Stimulated activated CD4-positive, alpha-beta T cell treated with anti-CD3 and anti-CD28 coated beads, TNF-alpha, amount 100 ng/mL, for 24 hours (primary cell): ENCODE measurements at places on chromosomes 6 and 20.

DNA sequence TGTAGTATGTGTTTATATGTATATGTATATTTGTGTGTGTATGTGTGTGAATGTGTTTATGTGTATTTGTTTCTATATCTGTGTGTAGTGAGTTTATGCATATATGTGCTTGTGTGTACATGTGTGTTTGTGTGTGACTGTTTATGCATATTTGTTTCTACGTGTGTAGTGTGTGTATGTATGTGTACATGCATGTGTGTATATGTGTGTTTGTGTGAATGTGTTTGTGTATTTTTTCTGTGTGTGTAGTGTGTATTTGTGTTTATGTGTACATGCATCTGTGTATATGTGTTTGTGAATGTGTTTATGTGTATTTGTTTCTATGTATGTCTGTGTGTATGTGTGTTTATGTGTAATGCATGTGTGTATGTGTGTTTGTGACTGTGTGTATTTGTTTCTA, 12.1 kb upstream of the SMOC2 start:
- no peak for DNase-seq

DNA sequence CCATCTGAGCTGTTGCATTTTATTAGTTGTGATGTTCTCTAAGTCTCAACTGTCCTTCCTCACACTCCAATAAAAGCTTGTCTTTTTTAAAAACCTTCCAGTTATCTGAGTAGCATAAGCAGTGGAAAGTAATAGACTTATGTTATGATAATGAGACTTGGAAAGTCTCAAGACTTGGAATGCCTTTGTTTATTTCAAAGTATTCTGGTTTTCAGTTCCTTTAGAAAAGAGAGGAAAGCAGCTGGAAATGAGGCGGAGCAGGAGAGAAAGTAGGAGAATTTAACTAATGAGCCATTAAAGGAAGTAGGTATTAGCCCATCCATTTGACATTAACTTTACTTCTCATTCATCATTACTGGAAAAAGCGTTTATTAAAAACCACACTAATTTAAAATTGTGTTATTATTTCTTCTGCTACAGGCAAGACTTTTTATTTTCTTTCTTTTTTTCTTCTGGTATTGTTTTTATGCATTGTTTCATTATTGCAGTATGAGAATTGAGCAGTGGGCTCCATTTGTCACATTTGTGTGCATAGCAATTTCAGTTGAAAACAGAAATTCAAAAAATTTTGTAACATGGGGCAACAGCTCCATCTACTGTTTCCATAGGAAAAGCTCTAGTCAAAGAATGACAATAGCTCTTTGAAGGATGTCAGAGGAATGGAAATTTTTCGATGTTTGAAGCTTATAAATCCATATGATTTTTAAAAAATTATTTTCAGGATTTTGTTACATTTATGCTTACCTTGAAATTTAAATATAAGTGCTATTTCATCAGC, 194.8 kb downstream of the COL9A1 start:
- no peak for DNase-seq

- DNase-seq, result no peak
These were observed 310.6 kb downstream of the ZNF217 start for GRCh38 chr20:53283011-53283410.

DNA sequence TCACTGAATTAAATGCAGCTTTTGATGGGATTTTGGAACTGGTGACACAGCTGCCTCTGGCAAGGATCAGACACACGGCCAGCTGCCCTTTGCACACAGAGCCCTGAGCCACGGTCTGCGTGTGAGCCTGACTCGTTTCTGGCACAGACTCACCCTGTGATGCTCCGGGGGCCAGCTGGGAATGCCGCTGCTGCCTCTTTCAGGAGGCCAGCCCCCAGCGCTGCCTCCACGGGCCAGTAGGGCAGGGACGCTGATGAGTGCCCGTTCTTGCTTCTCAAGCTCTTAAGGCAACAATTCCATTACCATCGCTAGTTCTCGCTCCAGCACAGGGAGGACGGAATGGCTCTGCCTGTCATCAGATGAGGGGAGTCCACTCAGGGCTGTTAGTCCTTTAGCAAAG, 61.6 kb downstream of the IRF4 start:
- DNase-seq, result no peak

DNA sequence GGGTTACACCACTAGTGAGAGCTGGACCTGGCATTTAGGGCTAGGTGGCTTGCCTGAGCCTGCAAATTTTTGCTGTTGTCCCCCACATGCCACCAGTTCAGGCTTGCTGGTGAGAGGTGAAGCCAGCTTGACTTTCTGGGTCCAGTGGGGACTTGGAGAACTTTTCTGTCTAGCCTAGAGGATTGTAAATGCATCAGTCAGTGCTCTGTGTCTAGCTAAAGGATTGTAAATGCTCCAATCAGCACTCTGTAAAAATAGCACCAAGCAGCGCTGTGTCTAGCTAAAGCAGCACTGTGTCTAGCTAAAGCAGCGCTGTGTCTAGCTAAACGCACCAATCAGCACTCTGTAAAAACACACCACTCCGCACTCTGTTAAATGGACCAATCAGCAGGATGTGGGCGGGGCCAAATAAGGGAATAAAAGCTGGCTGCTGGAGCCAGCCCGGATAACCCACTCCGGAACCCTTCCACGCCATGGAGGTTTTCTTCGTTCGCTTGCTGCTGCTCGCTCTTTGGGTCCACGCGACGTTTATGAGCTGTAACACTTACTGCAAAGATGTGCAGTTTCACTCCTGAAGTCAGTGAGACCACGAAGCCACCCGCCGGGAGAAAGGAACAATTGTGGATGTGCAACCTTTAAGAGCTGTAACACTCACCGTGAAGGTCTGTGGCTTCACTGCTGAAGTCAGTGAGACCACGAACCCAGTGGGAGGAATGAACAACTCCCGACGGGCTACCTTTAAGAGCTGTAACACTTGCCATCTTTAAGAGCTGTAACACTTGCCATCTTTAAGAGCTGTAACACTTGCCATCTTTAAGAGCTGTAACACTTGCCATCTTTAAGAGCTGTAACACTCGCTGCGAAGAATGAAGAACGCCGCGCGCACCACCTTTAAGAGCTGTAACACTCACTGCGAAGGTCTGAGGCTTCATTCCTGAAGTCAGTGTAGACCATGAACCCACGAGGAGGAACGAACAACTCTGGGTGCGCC, 27.3 kb downstream of the GMPR start:
- no peak for DNase-seq

- DNase-seq, result no peak
These were observed 8.8 kb upstream of the MYMX start for GRCh38 chr6:44207966-44208365.

- no peak for DNase-seq
These were observed 212.7 kb downstream of the PTPRK start for GRCh38 chr6:128307671-128308070.

DNA sequence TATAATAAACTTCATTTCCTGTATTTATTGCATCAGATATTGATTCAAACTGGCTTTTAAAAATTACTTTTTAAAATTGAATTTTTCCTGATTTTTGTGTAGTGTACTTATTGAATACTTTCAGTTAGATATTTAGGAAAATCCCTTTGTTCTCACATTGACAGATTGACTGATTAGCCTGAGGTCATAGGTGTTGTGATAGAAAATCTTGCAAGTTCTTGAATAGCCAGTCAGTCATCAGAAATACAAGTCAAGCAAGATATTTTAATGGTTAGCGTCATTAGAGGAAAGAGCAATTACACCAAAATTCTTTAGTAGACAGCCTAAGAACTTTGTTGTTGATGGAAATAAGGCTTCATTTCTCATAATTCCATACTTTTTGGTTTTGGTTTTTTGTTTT, 3.4 kb upstream of the TMEM30A start:
- DNase-seq, result no peak

DNA sequence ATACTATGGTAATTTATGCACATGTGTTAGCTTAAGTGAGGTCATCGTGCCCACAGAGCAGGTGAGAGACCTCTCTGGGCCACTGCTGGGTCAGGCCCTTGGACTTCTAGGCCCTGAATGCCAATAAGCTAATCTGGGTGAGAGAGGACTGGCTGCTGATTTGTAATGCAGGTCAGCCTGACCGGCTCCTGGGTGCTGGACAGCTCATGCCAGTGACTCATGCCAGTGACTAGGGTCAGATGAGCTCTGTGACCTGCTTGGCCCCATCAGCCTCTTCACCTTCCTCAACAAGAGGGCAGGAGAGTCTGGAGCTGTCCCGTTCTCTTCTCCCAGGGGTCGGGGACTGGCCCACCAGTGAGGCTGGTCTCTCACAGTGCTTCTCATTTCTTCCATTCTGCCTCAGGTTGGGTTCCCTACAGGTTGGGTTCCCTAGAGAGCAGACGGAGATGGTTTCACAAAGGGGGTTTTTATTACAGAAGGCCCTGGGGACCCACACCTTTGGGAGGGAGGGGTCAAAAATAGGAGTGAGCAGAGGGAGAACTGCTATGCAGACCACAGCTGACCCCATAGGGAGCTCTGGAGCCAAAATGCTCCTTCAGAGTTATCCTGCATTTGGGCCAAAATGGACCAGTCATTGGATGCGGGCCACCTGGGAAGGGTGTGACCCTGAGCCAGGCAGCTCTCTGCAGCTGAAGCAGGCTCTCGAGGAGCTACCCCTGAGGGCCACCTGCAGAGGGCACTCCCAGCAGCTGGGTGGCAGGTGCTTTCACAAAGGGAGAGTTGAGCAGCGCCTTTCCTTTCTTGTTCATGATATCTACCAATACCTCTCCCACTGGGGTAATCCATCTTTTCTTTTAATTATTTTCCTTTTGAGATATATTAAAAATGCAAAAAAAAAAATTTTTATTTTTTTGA, 2.2 kb upstream of the OXT start:
- no peak for DNase-seq

GRCh38 chr6:1832844-1833787, 223.4 kb downstream of the FOXC1 start:
- DNase-seq, result no peak

DNA sequence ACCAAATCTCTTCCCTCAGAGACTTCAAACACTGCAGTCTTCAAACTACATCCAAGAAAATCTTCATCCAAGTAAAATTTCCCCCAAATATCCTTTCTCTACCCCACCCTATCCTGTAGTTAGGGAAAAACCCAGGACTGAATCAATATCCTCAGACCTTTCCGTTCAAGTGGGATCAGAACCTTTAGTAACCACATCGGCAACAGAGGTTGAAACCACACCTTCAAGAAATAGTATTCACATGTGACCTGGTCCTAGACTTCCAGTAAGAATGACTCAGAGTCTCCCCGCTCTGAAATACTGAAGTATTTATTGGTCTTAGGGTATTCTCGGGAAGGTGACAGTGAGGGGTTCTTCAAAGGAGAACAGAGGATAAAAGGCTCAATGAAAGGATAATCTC, 8.7 kb downstream of the HLA-DPA1 start:
- DNase-seq, result no peak

- peak; percentile 7 for DNase-seq
These were observed 32.4 kb downstream of the CBFA2T2 start for GRCh38 chr20:33522256-33522820.

DNA sequence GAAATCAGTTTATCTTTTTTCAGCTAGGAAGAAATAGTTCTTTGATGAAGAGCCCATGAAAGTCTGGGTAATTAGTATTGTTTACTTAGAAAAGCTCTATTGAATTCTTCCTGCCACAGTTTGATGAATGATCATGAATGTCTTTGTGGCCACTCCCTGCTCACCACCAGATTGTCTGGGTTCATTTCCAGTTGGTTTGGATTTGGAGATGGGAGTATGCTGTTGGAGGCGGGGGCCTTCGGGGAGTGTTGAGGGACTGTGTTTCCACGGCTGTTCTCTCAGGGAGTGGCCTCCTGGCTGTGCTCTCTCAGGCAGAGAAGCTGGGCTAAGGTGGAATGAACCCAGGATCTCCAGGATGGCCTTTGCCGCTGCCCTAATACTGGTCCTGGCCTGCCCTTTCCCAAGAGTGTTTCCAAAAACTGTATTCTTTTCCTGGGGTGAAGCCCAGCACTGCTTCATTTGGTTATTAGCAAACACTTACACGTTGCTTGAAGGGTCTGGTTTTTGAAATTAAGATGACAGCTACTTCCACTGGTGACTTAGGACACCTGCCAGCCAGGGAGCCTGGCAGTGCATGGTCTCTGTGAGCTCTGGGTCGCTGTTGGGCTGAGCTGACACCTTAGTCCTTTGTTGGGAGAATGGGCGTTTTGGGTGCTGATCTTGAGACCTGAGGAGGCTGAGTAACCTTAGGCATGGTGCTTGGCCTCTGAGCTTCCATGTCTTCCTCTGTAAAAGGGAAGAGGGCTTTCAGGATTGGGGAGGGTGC, 23.2 kb downstream of the PRPF6 start:
- no peak for DNase-seq

- no peak for DNase-seq
These were observed 115.6 kb downstream of the EPB41L2 start for GRCh38 chr6:130947464-130947863.

- DNase-seq, result no peak
These were observed 11.4 kb upstream of the IFNGR1 start for GRCh38 chr6:137230547-137230946.

DNA sequence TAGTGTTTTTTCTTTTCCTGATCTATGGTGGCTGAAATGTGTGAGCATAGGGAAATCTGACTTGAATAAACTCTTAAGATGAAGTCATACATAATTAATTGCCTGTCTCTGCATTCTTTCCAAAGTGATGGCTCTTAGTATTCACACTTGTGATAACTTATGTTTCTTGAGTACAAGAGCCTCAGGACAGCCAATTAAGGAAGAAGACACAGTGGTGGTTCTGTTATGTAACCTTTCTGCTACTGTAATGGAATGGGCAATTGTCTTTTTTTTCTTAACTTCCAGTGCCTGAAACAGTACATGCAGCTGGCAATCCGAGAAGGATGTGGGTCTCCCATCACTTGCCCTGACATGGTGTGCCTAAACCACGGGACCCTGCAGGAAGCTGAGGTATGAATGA, 40.1 kb downstream of the RNF144B start:
- DNase-seq, result no peak

DNA sequence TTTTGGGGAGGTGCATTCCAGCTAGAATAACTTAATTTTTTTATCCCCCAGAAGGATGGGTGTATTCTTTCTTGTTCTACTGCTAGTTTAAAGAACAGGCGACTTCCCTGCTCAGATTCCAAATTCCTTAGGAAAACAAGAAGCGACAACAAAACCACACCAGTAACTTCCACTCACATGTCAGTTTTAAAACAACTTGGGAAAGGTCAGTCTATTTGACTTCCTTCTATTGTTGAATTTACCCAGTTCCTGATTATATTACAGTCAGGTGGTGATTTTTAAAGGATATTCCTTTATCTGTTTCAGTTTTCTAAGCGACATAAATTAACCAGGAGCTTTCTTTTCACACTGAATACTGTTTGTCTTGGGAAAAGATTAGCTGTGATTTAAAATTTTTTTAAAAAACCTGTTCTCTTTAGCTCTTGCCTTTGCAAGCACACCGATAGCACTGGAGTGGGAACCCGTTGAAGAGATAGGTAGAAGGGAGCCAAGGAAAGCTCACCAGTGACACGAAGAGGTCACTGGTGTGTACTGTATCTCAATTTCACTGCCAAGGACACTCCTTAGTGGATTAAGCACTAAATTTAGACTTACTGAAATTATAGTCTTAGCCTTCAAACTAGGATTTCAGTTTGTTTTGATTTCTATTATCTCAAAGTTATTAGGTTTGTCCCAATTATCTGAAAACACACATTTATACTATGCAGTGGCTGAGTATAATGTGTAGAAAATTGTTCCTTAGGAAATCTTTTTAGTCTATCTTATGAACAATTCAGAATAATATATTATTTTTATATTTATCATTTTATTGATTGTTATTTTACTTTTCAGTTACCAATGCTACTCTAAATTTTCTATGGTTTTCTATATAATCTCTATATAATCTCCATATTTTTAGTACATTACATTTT, 22.3 kb downstream of the MARCKS start:
- no peak for DNase-seq
